ENCODE measurements at places on chromosomes 12 and 14.

GRCh38 chr12:50926415-50926814 is 25.9 kb upstream of the HIGD1C start:
- DNase-seq: no peak

DNA sequence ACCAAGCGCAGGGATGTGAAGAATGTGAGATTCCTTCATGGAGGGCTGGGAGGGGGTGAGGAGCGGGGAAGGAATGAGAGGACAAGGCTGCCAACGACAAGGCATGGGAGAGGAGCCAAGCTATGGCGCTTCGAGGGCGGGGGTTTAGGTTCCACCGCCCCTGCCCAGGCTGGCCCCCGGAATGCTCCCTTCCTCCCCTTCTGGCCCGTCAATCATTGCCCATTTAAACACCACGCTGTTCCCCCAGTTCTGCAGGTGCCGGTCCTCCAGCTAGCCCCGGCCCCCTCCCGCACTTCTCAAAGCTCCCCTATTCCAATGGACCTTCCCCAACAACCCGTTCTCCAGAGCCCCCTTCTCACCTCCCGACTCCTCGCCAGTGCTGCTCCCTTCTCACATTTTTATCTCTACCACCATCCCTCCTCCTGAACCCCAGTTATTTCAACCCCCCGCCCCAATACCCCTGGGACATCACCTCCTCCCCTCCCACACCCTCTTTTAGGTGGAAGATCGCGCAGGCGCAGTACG is 428 bp downstream of the RNF41 start:
- DNase-seq: no peak

DNA sequence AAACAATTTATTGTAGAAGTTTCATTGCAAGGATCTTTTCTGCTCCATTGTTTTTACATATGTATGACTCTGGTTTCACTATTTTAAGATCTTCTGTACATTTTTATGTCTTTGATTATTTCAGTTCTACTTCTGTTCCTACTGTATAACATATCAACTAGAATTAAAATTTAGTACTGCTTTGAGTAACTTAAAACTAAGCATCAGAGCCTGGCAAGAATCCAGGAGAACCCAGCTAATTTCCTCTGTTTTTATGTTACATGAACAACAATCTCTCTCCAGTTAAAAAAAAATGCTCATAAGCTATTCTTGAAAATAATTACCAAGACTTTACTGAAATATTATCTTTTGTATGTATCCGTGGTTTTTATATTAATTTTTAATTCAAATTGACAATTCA is 370.7 kb downstream of the TMTC2 start:
- no peak for DNase-seq

DNA sequence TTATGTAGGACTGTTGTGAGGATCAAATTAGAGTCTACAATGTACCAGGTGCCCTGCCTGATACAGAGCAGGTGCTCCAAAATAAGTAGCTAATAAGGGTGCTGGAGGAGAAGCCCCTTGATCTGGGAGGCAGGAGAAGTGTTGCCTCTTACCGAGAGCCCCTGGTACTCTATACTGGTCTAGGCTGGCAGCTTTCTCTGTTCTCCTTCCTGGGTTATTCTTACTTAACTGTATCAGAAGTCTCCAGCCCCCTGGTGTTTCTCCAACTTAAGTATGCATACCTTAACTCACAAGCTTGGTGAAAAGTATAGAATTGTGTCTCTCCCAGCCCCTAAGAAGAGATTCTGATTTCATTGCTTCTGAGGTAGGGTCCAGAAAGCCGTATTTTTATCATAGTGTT is 254.9 kb downstream of the LRIG3 start:
- DNase-seq: no peak

DNA sequence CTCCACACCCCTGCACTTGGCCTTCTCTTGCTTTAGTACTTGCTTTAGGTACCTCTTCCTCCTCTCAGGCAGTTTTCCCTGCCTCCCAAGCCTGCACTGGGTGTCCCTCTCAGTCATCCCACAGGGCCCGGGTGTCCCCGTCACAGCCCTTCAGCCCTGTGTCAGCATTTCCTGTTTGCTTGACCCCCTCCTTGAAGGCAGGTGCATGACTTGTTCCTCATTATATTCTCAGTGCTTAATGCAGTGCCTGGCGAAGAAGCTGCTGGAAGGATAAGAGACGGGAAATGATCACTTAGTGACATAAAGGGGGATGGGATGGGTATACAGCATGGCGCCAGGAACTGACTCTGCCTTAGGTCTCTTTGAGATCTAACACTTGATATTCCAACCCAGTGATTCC is 61.5 kb downstream of the IQSEC3 start:
- no peak for DNase-seq

DNA sequence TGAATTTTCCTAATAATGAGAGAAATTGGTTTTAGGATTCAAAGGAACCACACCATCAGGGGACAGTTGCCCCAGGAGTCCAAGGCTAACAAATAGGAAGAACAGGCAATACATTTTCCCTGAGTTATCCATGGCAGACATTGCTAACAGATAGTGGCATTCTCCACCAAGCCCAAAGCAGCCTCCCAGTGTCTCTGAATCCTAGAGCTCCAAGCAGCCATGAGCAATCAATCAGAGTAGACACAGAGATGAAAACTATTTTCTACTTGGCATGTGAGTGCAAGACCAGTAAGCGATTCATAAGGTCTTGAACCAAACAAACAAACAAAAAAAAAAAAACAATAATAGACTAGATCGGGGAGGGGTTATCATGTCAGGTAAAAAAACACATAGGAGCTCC is 515.7 kb downstream of the MED13L start:
- no peak for DNase-seq

DNA sequence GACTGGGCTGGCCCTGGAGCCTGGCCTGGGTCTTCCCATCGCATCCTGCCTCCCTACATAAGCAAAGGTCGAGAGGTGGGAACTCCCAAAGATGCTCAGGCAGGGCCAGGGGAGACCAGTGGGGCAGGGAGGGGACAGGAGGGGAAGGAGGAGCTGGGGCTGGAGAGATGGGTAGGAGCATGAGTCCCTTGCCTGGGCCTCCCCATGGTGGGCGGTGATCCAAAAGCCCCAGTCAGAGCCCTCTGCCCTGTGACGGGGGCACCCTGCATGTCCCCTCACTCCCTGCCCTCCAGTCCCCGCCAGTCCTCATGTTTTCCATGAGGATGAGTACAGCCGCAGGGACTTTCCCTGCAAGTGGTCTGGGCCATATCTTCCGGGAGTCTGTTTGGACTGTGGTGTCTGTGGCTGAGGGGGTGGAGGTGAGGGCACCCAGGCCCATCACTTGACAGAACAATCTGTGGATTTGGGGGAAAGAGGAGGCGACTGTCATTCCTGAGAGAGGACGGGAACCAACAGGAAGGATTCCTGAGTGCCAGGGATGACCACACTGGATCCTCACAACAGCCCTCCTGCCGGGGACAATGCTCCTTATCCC is 9.3 kb downstream of the BDKRB2 start:
- DNase-seq: no peak

GRCh38 chr12:129096968-129097367 is 243.7 kb downstream of the GLT1D1 start:
- DNase-seq: no peak

DNA sequence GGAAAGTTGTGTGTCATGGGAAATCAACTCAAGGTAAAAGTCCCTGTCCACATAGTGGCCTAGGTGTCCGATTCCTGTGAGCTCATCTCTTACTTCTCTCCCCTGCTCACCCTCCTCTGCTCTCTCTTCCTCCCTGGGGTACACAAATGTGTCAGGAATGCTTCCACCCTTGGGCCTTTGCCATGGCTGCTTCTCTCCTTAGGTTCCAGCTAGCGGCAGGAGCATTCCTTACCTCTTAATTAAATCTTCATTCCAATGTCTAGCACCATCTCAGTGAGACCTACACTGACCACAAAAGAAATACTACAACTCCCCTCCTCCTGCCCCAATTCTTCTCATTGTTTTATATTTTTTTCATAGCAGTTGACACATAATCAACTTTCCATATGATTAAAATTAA is 298.6 kb downstream of the PDZRN4 start:
- no peak for DNase-seq

- no peak for DNase-seq
These were observed 581 bp downstream of the PITPNM2 start for GRCh38 chr12:123150275-123150743.

DNA sequence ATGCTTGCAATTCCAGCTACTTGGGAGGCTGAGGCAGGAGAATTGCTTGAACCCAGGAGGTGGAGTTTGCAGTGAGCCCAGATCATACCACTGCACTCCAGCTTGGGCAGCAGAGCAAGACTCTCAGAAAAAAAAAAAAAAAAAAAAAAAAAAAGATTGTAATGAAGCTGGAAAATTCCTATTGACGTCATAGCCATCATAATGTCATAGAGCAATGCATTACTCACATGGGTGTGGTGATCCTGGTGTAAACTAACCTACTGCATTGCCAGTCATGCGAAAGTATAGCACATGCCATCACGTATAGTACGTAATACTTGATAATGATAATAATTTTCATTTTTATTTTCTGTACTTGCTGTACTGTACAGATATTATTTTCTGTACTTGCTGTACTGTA is 42.7 kb upstream of the NID2 start:
- DNase-seq: no peak

- no peak for DNase-seq
These were observed at the start of gene CACNB3 for GRCh38 chr12:48817873-48818830. TSS of gene CACNB3 (plus strand) at chr12:48818496. CDS start at chr12:48818930, 434 bp downstream.

DNA sequence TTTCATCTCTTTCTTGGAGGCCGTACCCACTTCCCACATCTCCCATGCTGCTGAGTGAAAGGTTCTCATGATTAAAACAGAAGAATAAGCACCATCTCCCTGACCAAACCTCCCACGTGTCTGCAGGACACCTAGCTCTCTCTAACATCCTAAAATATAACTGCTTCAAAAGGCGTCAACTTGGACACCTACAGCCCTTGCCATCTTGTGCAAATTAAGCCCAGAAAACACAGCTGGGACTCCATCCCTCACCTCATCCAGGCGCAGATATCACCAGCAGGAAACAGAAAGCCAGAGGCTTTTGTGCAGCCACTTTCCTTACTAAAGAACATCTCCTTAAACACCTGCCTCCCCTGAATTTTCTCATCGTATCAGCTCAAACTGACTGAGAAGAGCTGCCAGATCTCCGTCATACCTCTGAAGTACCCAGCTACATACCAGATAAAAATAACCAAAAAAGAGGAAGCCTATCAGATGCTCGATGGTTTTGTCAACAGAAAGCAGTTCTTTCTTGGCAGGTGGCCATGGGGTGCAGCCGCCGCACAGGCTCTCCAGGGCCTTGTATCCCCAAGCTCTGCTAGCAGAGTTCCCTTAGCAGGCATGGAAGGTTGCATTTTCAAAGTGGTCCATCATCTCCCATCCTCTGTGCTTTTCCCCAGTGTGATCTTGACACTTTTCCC is 28.8 kb downstream of the MAP3K9 start:
- no peak for DNase-seq

DNA sequence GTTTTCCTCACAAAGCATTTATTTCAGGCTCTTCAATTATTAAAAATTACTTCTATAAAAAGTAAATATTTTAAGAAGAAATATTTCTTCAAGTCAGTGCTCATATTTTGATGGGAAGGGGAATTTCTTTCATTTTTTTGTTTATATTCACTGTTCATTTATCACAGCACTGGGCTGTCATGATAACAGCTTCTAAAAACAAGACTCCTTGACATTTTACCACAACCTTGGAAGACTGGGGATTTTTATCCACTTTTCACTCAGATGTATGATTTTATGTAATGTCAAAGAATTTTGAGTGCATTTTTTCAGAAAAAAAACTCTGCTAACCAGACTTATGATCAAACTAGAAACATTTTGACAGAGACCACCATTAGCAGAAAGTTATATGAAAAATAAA is 149.7 kb downstream of the PHLDA1 start:
- no peak for DNase-seq

GRCh38 chr14:65824285-65824977 is 411.9 kb downstream of the FUT8 start:
- DNase-seq: no peak

DNA sequence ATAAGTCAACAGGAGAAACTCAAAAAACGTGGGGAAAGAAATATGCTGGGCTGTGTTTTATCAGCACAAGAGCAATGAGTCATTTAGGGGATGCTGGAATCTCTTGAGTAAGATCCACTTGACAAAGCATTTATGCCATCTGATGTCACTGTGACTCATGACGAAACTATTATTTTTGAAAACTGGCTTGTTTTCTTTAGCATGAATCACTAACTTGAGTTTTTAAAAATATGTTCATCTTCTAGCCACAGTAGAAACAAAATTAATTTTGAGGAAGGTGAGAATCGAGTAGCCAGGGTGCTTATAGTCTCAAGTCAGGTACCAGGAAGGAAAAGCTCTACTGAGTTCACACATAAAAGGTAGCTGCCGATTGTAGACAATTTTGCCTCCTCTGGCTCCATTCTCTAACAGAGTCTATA is 456.2 kb upstream of the MGAT4C start:
- DNase-seq: no peak

DNA sequence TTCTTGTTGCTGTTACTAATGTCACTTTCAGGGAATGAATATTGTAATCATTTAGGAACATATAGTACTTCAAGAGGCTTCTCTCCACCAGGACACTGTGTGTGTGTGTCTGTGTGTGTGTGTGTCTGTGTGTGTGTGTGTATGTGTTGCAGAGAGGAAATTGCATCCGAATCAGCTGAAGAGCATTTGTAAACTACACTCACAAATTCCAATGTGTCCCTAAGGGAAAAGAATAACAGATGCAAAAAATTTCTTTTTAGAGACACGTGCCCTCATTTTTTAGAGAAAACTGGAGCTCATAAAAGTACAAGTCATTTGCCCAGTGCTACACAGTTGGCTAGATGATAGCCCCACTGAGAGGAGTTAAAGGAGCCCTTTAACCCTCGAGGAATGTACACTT is 168.8 kb downstream of the ANO4 start:
- DNase-seq: no peak

DNA sequence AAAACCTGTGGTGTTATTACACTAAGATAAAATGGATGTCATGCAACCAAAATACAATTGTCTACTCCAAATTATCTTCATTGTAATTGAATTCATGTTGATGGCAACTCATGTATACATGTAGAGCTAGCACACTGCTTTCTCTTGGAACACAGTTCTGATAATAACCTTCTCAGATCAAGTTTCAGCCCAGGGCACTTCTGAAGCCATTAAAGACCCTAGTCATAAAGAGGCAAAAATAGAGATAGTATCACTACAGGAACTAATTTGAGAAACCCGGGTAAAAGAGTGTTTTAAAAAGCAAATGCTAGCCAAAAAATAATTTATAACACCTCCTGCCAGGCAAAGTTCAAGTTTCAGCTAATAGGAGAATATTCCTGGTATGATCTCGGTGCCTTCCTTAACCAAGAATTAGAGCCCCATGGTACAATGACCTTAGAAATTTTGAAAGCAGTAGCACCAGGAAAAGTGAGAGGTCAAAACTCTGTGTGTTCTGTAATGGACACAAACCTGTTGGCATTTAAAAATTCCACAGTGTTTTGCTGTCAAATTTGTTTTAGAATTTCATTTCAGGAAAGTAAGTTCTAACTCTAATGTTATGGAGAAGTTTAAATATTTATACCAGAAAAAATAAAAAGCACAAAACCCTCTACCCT is 105.0 kb upstream of the FRMD6 start:
- no peak for DNase-seq

Data from cortex of kidney (tissue), 1 donor.